Activated naive CD8-positive, alpha-beta T cell treated with anti-CD3 and anti-CD28 coated beads for 36 hours (primary cell): ENCODE measurements at places on chromosomes 12 and 14.

DNA sequence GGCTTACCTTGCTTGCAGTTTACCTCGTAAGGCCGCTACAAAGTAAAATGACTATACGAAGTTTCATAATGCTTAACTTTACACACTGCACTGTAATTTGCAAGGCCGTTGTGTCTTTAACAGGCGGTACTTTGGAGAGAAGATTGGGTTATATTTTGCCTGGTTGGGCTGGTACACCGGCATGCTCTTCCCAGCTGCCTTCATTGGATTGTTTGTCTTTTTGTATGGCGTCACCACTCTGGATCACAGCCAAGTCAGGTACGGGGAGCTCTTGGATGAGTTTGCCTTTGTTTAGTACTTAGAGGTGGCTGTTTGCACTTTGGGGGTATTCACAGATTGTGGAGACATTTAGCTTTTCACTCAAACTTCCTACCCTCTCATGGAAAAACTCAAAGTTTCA is 167.8 kb downstream of the SLC5A8 start:
- DNase-seq = no peak

DNA sequence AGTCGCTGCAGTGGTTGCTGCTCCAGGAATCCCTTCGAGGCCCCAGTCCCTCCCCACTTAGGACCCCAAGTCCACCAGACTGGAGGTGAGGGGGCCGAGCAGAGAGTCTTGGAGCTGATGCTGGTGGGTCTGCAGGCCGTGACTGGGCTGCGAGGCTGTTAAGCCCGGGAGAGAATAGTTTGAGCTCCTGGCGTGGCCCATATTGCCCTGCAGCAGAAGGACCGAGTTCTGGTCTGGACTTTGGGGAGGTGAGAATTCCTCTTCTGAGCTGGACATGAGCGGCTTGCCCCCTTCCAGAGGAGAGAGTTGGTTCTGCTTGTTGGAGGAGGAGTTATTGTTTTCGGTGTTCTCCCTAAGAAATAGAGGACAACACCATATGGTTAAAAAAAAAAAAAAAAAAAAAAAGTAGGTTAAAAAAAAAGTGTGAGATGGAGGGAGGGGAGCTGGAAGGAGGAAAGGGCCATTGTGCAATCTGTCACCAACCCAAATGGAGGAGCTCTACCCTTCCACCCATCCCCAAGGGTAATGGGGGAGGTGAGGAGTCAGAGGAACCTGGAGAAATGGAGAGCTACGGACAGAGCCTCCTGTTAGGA is 3.0 kb downstream of the SIX1 start:
- DNase-seq = no peak

GRCh38 chr14:56809270-56810146 is 771 bp downstream of the OTX2 start:
- DNase-seq = no peak

- DNase-seq = no peak
Measured at GRCh38 chr14:31106768-31107167, 80.6 kb upstream of the STRN3 start.

DNA sequence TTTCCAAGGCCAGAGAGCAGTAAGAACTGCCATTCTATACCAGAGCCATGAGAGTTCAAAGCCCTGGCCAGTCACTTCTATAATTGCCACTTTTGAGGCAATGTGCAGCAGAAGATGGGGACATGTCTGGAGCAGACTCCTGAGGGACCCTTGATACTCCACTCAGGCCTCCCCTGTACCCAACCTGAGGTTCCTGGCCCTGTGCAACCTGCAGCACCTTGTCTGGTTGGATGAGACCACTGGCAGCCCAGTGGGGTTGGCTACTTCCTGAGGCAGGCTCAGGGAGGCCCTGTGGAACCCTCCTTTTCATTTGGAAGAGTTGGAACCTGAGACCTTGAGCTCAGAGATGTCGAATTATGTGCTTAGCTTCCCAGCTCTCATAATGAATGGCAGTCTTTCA is 54.4 kb downstream of the GALNT16 start:
- no peak for DNase-seq

DNA sequence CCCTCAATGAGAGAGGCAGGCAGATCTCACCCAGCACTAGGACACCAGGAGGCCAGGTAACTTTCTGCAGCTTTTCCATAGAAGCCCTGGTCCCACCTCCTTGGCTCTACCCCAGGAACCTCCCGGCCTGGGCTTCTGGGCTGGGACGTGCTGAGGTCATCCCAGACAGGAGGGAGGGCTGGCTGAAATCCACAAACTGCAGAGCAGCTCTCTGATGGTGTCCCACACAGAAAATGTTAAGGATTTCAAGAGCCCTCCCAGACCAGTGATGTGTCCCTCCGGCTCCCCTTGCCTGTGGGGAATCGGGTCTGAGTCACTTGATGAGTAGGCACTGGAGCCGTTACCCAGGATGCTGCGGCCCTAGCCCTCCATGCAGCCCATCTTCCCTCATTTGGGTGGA is 124.1 kb downstream of the ESRRB start:
- DNase-seq = no peak

DNA sequence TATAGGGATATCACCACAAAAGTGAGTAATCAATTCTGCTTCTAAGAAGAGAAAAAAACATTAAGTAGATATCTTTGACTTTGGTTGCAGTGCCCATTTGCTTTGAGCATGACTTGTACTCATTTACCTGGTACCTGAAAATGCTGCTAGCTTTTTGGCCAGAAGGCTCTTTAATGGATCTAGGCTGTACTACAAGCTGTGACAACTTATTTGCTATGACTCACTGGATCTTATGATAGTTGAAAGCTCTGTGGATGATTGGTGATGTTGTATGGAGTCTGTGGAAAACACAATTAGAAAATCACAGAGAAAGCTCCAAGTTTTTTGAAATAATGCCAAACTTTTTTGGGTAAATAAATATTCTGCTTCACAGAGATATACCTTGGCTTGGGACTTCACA is 960.9 kb upstream of the FBXO33 start:
- no peak for DNase-seq

- peak; percentile 66 for DNase-seq
Measured at GRCh38 chr12:753611-754472, 1.5 kb downstream of the WNK1 start.

DNA sequence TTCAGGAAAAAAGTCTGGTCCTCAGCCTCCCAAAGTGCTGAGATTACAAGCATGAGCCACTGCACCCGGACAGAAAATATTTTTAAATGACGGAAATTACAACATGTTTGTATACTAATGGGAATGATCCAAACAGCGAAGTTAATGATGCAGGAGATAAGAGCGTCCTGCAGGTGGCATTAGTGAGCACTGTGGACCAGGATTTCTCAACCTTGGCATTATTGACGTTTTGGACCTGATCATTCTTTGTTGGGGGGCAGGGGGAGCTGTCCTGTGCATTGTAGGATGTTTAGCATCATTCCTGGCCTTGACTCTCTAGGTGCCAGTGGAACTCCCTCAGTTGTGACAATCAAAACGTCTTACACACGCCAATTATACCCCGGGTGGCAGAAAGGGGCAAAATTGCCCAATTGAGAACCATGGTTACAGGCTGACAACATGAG is 34.1 kb downstream of the SCFD1 start:
- DNase-seq = peak; percentile 9

GRCh38 chr12:56358836-56359532 is 923 bp downstream of the STAT2 start:
- peak; percentile 9 for DNase-seq

- DNase-seq = no peak
Measured at GRCh38 chr14:41490323-41490722, 116.4 kb upstream of the LRFN5 start.

DNA sequence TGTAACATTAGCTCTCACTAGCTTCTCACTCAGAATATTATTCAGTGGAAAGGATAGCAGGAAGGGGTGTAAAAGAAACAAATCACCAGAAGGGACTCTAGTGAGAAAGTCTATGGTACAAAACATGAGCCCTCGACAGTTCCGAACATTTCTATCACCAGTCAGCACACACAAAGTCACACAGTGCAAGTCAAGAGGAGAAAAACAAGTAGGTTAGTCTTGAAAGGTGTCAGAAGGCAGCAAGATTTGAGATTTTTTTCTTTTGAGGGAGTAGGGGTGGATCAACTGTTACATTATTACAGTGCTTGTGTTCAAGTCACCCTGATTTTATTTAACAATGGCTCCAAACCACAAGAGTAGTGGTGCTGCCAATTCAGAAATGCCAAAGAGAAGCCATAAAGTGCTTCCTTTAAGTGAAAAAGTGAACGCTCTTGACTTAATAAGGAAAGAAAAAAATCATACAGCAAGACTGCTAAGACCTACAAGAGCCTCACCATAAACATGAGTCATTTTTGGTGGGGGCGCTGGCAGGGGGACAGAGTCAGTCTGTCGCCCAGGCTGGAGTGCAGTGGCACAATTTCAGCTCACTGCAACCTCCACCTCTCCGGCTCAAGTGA is 42.3 kb downstream of the GNS start:
- no peak for DNase-seq

DNA sequence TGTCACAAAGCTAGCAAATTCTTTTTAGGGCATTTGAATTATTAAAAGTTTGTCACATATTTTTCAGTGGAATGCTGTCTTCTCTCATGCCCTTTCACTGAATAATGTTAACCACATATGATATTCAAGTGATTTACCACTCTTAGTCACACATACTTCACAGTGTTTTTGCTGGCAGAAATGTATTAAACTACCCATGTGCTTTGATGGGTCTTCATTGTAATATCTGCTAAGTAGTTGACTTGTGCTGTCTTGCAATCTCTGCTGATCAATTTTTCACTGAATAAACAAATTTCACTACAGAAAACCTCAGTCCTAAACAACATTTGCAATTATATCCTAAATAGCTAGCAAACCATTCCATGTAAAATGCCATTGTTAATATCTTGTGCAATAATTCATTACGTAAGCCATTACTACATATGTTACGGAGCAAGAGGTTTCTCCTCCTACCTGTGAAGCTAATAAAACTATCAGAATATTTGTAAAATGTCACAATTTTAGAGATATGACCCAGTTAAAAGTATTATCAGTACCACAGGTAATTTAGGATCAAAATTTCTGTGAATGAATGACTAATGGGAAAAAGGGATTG is 64.6 kb upstream of the LMO3 start:
- DNase-seq = no peak

- no peak for DNase-seq
Measured at GRCh38 chr12:124754949-124755800, 108.5 kb downstream of the SCARB1 start.

GRCh38 chr14:79404874-79405511 is 806.3 kb downstream of the DIO2 start:
- DNase-seq = no peak

DNA sequence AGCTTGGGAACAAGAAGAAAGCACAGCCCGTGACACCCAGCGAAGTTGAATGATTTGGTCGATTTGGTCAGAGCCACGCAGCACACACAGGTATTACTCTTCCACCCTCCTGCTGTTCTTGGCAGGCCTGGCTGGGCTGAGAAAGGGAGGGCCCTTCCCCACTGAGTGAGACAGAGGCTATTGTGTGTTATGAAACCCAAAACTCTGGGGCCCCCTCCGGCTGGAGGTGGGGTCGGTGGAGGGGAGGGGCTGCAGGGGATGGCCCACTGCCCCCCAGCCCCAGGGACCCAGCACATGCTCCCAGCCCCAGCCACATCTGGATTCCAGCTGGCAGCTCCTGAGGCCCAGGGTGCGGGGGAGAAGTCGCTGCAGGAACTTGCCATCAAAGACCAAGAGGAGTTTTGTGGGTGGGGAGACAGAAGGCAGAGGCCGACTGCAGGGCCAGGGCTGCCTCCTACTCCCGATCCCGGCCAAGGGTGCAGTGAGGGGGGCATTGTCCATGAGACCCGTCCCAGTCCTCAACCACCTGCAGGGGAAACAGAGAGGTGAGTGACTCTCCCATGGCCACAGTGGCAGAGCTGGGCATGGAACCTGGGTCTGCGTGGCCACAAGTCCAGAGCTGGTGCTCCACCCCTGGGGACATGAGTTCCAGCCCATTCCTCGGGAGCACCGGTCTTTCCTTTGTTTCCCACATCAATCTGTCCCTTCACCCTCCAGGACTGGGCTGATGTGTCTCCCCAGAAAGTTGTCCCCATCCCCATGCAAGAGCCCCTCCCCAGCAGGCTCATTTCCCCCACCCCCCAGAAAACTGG is 8.7 kb downstream of the TMEM119 start:
- DNase-seq = no peak

GRCh38 chr12:132530447-132530846 is 40.5 kb downstream of the FBRSL1 start:
- DNase-seq = no peak

GRCh38 chr14:59406454-59407245 is 58.5 kb downstream of the GPR135 start:
- DNase-seq = no peak

GRCh38 chr14:47240748-47241437 is 434.5 kb downstream of the MDGA2 start:
- no peak for DNase-seq

DNA sequence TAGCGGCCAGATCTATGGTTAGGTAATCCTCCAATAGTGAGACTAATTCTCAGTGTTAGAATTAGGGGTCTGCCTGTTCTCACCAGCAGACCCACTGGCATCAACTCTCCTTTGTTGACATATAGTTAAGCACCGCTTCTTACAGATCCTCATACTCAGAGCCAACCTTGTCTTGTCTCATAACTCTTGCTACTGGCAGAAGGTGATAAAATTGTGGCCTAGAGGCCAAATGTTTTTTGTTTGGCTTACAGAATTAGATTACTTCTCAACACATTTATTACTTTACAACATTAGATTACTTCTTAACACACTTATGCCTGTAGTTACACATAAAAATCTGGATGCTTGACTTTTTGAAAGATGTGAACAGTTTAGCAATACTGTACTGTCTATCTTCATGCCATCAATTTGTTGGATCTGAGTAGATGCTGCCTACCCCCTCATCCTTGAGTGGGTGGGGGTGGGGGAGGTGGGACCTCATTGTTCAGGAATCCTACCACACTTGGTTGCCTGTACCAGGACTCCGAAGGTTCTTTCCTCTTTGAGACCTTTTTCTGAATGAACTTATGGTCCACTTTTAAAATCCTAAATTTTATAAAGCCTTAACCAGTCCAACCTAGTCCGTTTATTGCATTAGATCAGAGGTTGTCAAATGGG is 7.0 kb downstream of the MTHFD1 start:
- no peak for DNase-seq

GRCh38 chr12:8466241-8466640 is 10.5 kb downstream of the CLEC6A start:
- DNase-seq = no peak

- no peak for DNase-seq
Measured at GRCh38 chr14:30935445-30935844, 61.1 kb downstream of the COCH start.

- DNase-seq = peak; percentile 2
Measured at GRCh38 chr14:87952307-87953094, 40.5 kb downstream of the GALC start.

DNA sequence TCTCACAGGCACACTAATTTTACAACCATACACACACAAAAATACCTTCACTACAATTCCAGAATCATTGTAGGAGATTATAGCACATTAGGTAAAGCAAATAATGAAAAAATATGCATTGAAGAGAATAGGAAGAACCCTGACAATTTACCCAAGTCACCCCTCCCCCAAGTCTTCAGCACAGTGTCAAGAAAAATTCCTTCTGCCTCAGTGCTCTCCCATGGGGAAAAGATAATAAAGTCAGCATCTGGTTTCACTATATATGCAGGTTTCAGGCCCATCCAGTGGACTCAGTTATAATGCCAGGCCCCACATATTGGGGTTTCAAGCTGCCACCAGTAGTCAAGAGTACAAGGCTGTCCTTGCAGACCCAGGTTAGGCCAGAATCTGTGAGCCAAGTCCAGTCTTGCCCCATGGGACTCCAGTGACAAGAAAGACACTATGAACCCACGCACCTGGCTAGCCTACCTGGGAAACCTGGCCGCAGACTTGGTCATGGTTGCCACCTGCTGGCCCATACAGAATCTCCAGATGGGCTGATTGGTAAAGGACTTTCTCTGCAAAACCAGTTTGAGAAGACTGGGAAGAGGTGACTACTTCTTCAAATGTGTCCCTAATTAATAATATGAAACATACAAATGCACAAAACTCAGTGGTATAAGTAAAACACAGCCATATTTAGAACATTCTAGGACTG is 398.6 kb upstream of the FLRT2 start:
- no peak for DNase-seq
